ENCODE measurements at places on chromosomes 12 and 14.

DNA sequence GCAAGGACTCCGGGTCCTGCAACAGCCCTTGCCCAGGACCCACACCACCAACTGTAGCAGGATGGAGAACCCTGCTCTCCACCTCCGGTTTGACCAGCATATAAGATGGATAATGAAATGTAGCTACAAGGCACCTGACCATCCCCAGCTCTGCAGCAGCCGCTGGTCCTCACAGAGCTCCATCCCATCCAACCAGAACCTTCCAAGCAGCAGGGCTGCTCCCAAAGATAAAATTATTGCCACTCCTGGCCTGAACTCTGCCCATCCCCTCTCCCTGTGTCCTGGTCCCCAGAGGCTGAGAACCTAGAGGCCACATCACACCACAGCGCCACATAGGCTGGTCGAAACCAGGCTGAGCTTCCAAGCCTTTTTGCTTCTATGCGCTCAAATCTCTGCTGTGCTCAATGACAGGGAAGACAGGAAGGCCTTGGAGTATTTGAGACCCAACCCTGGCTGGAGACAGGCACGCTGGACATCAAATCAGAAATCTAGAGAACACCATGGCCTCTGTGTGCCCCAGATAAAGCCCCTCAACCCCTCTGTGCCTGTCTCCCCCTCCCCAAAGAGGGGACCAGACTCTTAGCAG lies 4.2 kb downstream of the CDK2AP1 start:
- no peak for DNase-seq

DNA sequence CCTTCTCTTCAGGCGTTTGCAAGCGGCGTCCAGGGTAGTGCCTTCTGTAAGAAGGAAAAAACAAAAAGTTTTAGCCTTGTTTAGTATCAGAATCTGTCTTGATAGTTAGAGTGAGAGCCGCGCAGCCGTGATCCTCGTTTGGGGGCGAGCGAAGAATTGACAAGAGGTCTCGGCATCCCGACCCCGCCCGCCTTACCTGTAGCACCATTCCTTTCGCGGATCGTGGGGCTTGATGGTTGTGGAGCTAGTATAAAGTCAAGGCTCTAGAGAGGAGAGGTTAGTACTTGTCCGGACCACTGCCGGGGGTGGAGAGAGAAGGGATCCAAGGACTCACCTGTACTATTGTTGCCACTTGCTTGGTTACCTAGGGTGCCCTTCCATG lies 494 bp downstream of the TMTC3 start:
- DNase-seq, result no peak

GRCh38 chr12:57631566-57632072 lies 1.4 kb downstream of the B4GALNT1 start:
- no peak for DNase-seq

DNA sequence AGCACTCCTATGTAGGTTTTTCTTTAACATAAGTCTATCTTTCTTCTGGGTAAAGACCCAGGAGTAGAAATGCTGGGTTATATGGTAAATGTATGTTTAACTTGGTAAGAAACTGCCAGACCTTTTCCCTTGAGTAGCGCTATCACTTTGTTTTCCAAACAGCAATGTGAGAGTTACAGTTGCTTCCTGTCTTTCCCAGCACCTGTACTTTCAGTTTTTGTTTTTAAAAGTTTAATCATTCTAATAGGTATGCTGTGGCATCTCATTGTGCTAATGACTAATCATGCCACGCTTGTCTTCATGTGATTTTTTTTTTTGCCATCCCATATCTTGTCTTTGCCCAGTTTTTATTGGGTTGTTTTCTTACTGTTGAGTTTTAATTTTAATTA lies 28.1 kb downstream of the GIT2 start:
- no peak for DNase-seq

DNA sequence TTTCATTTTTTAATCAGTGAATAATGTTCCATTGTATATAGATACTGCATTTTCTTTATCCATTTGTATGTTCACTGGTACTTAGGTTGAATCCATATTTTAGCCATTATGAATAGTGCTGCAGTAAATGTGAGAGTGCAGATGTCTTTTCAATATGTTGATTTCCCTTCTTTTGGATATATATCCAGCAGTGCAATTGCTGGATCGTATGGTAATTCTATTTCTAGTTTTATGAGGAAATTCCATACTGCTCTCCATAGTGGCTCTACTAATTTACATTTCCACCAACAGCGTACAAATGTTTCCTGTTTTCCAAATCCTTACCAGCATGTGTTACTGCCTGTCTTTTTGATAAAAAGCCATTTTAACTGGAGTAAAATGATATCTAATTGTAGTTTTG lies 288.5 kb upstream of the GARIN2 start:
- no peak for DNase-seq

- no peak for DNase-seq
Observed at GRCh38 chr14:22850944-22851764, 14.8 kb downstream of the MMP14 start.

DNA sequence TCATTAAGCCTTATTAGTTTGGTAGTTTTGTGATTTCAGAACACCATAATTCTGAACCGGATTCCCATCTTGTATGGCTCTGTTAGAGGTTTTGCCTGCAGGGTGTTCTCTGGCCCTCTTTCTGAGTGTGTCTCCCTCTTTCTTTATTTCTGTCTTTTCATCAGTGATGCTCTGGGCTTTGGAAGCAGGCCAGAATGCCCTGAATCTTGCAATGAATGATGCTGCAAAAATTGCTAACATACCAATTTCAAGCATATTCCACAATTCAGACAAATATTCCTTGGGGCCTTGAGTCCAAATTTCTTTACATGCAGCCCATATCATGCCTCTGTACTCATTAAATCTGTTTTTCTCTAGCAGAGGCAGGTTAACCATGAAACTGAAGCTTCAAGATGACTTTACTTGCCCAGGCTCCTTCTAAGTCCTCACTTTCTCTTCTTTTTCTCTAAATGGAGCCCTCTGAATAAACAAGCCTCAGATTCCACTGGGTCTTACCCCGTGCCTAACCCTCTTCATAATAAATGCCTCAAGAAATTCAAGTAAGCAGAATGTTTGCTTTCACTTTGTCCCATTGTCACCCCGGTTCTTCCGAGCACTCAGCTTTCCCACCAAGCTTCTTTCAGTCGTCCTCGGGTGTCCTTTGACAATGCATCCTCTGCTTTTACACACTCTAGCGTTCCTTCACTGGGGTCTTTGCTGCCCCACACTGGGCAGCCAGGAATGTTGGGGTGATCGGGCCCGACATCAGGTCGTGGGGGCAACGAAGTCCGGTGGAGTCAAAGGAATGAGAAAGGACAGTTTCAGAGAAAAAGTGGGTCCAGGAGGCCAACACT lies 78.8 kb upstream of the SLC38A4 start:
- DNase-seq, result no peak

DNA sequence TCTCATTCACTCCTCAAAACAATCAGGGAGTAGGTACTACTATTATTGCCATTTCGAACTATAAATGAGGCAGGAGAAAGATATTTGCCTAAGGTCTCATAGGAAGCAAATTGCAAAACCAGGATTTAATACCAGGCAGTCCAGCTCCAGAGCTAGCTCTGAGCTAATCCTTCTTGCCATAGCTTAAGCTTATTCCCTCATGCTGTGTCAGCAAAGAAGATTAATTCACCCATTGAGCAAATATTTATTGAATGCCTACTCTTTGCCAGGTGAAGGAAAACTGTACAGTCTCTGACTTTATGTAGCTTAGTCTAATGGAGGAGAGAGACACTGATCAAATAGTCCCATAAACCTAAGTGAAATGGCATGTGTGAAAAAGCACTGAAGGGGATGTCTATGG lies 19.5 kb downstream of the KCNA5 start:
- DNase-seq, result no peak

GRCh38 chr12:68451261-68452077 lies 119.3 kb upstream of the MDM1 start:
- no peak for DNase-seq

DNA sequence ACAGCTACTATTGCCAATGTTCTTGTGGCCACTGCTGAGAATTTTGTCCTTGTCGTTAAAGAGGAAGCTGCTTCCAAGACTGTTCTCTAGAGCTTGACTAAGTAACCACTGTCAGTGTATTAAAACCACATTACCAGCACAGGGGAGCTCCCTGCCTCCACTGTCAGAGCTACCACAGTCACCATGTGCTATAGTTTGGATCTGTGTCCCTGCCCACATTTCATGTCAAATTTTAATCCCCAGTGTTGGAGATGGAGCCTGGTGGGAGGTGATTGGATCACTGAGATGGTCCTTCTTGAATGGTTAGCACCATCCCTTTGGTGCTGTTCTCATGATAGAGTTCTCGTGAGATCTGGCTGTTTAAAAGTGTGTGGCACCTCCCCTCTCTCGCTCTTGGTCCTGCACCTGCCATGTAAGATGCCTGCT lies 23.2 kb upstream of the RAP1B start:
- DNase-seq, result no peak

DNA sequence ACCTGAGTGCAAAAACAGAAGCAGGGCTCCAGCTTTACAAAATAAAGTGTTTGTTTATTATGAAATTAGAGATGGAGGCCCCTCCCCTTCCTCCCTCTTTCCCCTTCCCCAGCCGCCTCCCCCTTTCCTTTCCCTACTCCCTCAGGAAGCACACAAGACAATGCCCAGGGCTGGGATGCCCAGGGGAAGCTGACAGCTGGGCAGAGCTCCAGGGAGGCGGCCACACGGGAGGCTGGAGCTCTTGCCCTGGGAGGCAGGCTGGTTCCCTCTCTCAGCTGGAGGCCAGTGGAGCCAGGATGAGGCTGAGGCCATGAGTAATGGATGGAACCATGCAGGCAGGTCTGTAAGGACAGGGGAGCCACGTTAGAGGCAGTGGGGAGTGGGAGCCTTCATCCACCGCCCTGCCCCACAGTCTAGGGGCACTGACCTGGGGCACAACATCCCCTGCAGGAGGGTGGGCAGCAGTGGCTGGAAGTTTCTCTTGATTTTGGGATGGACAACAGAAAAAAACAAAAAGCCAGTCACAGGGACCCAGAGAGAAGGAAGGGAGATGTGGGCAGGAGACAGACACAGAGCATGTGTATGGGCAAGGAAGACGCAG lies 5.1 kb downstream of the PSMB11 start:
- DNase-seq, result no peak
